ENCODE measurements at places on chromosomes 6 and 20.

- DNase-seq = no peak
Observed at GRCh38 chr6:45554591-45554990, 176.9 kb upstream of the SUPT3H start.

DNA sequence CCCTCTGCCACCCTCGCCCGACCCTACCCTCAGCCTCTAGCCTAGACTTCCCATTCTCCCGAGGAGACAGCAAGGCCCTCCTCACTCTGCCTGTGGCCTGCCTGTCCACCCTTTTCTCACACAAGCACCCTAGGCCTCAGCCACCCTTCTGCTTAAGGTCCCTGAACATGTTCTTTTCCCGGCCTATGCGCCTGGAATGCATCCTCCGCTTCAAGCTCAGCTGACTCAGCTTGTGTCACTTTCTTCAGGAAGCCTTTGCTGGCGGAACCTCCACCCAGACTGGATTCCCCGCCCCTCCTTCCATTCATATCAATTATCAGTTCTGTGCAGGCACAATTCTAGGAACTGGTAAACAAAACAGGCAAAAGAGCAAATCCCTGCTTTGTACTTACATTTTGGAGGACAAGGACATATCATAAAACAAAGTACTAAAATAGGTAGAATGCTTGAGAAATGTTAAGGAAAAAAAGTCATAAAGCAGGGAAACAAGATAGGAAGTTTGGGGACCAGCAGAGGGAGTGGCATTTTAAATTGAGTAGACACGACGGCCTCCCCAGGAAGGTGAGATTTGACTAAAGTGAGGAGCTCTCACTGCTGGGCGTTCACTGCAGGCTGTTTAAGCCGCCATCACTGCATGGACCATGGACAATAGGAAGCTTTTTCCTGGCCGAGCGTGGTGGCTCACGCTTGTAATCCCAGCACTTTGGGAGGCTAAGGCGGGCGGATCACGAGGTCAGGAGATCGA lies 17.9 kb upstream of the SNHG17 start:
- DNase-seq = no peak

DNA sequence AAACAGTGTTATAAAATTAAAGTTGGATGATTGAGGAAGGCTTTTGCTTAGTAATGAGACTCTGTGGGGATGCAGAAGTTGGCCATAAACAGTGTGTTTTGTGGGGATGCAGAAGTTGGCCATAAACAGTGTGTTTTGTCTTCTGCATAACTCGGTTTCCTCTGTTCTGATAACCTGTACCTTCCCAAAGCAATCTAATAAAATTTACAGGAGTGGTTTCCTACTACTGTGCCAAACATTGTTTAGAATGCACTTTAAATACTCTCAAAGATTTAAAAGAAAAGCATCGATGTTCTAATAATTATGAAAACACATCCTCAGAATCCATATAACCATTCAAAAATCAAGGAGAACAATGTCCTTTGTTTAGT lies 36.9 kb upstream of the SIRT5 start:
- no peak for DNase-seq

GRCh38 chr20:17300113-17300512 lies 73.3 kb downstream of the PCSK2 start:
- DNase-seq = no peak

GRCh38 chr6:38459291-38459690 lies 180.4 kb downstream of the BTBD9 start:
- DNase-seq = no peak

GRCh38 chr6:30325150-30325872 lies 1.4 kb upstream of the TRIM39 start:
- peak; percentile 72 for DNase-seq

DNA sequence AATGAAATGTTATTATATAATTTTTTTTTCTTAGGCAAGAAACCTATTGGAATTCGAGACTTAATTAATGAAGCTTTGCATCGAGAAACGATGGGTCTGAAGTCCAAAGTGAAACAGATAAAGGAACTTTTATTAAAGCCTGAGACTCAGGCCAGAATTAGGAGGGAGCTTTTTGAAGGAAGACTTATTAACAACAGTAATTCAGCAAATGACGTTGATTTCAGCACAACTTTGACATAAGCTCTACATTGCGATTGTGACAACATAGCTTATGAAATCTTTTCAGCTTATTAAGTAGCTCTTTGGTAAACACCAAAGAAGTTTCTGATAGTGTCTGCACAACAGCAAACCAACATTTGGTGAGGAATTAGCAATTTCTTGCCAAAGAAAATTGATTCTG lies 147.1 kb downstream of the AKAP7 start:
- no peak for DNase-seq

- no peak for DNase-seq
Observed at GRCh38 chr20:59645271-59645670, 40.9 kb downstream of the PHACTR3 start.

DNA sequence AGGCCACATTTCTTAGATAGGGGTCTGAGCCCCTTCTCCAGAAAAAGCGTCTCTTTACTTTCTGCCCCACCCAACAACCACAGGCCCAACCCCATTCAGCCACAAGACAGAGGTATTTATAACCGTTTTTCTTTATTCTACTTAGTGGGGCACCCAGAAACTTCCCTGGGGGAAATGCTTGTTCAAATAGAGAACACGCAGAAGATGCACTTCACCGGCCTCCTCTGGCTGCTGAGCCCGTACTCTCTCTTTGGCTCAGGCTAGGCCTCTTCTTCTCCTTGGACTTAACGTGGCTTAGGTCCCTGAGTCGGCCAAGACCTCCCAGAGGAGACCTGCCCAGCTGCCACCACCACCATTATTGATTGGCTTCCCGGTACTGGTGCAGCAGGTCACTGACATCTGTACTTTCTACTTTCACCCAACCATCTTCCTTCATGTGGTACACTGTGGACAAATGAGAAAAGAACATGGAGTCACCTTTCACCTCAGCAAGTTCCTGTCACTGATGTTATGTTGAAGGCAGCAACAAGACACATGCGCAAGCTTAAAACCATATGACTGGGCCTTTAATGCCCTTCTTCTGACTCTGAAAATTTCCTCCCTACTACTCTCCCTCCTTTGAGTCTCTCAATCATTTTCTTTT lies 2.2 kb upstream of the TAP2 start:
- no peak for DNase-seq

- no peak for DNase-seq
Observed at GRCh38 chr6:50451826-50452400, 261.4 kb upstream of the TFAP2D start.

GRCh38 chr6:65161661-65162060 lies 545.4 kb downstream of the EYS start:
- no peak for DNase-seq

DNA sequence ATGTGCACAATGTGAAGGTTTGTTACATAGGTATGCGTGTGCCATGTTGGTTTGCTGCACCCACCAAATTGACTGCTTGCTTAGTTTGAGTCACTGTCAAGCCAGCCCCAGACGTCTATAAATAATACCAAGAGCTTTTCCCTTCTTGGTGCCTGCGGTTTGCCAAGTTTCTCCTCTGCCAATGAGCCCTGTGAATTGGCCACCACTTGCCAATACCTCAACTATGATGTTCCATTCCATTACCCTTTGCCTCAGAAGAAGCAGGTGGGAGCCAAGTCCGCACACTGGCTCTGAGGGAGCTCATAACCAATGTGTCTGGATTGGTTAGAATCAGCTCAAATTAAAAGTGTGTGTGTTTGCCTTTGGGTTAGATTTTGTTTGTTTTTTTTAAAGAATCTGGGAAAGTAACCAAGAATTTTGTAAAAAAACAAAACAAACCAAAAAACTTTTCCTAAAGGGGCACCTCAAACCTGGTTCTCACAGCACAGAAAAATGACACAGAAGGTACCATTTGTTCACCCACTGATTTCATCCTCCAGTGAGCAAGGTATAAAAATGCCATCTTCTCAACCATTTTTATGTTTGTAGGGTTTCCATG lies 244.7 kb upstream of the PRND start:
- no peak for DNase-seq

GRCh38 chr6:21003780-21004541 lies 469.7 kb downstream of the CDKAL1 start:
- DNase-seq = no peak

DNA sequence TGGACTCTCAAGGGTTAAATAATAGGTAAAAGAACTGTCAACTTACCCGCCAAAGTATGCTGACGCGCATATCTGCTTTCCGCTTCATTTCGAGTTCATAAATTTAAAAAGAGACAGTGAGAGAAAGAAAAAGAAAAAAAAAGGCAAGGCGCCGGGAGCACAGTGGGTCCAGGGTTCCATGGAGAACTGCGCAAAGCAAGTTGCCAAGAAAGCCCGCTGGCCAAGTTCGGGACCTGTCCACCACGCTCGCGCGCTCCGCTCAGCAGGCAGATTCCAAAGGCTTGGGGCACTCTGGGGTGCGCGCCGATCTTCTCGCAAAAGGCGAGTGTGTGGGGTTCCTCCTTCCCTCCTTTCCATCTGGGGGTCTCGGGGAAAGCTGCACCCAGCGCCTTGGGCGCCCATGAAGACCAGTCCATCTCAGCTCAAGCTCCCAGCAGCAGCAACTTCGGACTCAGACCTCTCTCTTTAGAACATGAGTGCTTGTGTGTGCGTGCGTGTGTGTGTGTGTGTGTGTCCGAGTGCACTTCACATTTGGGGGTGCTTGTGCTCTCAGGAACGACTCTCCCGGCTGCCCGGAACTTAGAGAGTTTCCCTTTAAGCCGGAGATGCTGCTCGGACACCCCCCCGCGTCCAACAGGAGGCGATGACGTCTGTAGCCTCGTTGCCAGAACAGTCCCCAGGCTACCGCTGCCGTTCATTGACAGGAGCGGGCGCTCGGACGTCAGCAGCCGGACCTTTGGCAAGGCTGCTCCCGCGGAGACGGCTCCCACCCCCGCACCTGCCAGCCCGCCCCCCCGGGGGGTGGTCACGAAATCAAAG lies 180.0 kb downstream of the TBXT start:
- no peak for DNase-seq

GRCh38 chr20:47927385-47927851 lies 142.1 kb upstream of the SULF2 start:
- no peak for DNase-seq

- DNase-seq = no peak
Observed at GRCh38 chr6:87501809-87502572, 29.2 kb downstream of the SLC35A1 start.

- no peak for DNase-seq
Observed at GRCh38 chr20:25246182-25246999, 1.5 kb upstream of the PYGB start.

GRCh38 chr20:59323731-59324130 lies 23.3 kb downstream of the EDN3 start:
- no peak for DNase-seq

- DNase-seq = no peak
Observed at GRCh38 chr20:17958373-17959256, 10.0 kb downstream of the SNX5 start.

GRCh38 chr20:59620860-59621505 lies 16.6 kb downstream of the PHACTR3 start:
- DNase-seq = no peak

Data from activated CD8-positive, alpha-beta memory T cell treated with anti-CD3 and anti-CD28 coated beads for 1 hour (primary cell).